Small intestine (tissue), 16 donors: ENCODE measurements at places on chromosomes 1 and 21.
A peak's percentile ranks its signal among the peaks of the same experiment; 100 is the strongest.

- H3K4me1 ChIP-seq: no peaks in the 10 kb centered on the region
- H3K27me3 ChIP-seq: no peaks in the 10 kb centered on the region
- DNase-seq: no peak
- H3K27ac ChIP-seq: no peak overlapping the region
- H3K36me3 ChIP-seq: peaks cover 2% of the 10 kb centered on the region
- no peak overlapping the region for H3K4me3 ChIP-seq
Measured at GRCh38 chr1:20948101-20948500, 161.0 kb upstream of the HP1BP3 start.

- H3K4me1 ChIP-seq: no peaks in the 10 kb centered on the region
- H3K4me3 ChIP-seq: no peak overlapping the region
- no peak overlapping the region for H3K27ac ChIP-seq
- DNase-seq: no peak
- H3K27me3 ChIP-seq: no peaks in the 10 kb centered on the region
- H3K36me3 ChIP-seq: no peaks in the 10 kb centered on the region
Measured at GRCh38 chr1:198275597-198275996, 118.8 kb downstream of the NEK7 start.

DNA sequence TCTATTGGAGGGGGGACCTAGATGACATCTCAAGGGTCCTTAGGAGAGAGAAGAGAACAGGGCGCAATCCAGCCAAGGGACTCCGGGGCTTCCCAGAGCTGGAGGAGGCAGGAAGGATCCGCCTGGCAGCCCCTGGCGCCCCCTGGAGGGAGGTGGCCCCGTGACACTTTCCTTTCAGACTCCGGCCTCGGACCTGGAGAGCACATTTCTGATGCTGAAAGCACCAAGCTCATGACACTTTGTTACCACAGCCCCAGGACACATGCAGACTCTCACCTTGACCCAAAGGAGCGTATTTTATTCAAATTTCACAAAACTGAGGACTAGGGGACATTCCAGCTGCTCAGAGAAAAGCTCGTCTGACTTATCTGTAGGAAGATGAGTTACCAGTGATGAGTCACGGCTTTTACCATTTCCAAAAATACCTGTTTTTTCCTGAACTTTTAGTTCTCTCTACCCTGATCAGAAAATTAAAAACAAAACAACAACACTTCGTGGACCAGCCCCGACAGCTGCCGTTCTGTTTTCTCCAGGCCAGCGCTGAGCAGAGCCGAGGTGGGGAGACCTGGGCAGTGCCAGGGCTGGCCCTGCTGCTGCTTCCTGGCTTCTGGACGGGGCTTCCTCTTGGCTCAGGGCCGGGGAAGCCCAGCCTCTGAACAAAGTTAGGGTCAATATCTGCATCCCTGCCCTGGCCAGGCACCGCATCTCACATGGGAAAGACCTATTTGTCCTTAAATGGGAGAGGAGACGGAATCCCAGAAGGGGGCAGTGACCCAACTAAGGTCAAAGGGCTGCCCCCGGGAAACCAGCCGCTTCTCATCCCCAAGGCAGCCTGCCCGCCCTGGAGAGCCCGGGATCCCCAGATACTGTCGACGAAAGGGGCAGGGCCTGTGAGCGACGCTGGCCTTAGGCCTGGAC, 21.6 kb upstream of the POFUT2 start:
- H3K27ac ChIP-seq: peak overlapping the region; percentile 87
- DNase-seq: peak; percentile 89
- H3K27me3 ChIP-seq: no peaks in the 10 kb centered on the region
- no peak overlapping the region for H3K4me3 ChIP-seq

DNA sequence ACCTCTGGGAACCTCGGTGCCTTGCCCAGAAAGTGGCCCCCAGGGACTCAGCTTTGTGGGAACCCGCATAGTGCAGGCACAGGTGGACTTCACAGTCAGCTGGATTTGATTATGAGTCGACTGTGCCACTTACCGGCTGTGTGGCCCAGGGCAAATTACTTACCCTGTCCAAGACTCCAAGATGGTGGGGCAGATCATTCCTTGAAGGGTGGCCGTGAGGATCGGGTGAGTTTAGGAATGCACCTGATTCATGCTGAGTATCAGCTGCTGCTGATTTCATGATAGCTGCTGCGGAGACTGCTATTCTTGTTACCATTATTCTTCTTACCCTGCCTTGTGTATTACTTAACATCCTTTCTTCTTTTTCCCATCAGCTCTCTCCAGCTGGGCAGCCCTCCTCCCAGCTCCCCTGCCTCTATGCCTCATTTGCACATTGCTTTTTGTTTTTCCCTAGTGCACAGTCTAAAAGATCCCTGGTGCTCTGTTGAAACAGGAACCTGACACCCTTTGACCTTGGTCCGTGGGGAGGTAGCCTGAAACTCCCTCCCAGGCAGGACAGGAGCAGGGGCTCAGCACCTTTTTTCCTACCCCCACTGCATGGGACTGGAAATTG, 40.5 kb upstream of the FHAD1 start:
- no peaks in the 10 kb centered on the region for H3K27me3 ChIP-seq
- H3K36me3 ChIP-seq: no peaks in the 10 kb centered on the region
- peaks cover 4% of the 10 kb centered on the region for H3K4me1 ChIP-seq
- no peak for DNase-seq
- no peak overlapping the region for H3K27ac ChIP-seq

GRCh38 chr1:156592910-156593660, 1.5 kb downstream of the NAXE start:
- no peak overlapping the region for H3K27ac ChIP-seq
- H3K27me3 ChIP-seq: no peaks in the 10 kb centered on the region
- H3K4me3 ChIP-seq: no peak overlapping the region
- H3K36me3 ChIP-seq: peaks cover 46% of the 10 kb centered on the region
- no peaks in the 10 kb centered on the region for H3K4me1 ChIP-seq

GRCh38 chr1:53122961-53123413, 19.5 kb downstream of the SLC1A7 start:
- no peak for DNase-seq
- no peaks in the 10 kb centered on the region for H3K36me3 ChIP-seq
- H3K27me3 ChIP-seq: no peaks in the 10 kb centered on the region
- H3K4me3 ChIP-seq: no peak overlapping the region
- peak overlapping the region; percentile 22 for H3K27ac ChIP-seq
- H3K4me1 ChIP-seq: no peaks in the 10 kb centered on the region

- H3K27me3 ChIP-seq: no peaks in the 10 kb centered on the region
- DNase-seq: no peak
- H3K36me3 ChIP-seq: peaks cover 33% of the 10 kb centered on the region
- H3K4me1 ChIP-seq: no peaks in the 10 kb centered on the region
- H3K4me3 ChIP-seq: no peak overlapping the region
Measured at GRCh38 chr1:204528677-204529076, 12.5 kb downstream of the MDM4 start.

DNA sequence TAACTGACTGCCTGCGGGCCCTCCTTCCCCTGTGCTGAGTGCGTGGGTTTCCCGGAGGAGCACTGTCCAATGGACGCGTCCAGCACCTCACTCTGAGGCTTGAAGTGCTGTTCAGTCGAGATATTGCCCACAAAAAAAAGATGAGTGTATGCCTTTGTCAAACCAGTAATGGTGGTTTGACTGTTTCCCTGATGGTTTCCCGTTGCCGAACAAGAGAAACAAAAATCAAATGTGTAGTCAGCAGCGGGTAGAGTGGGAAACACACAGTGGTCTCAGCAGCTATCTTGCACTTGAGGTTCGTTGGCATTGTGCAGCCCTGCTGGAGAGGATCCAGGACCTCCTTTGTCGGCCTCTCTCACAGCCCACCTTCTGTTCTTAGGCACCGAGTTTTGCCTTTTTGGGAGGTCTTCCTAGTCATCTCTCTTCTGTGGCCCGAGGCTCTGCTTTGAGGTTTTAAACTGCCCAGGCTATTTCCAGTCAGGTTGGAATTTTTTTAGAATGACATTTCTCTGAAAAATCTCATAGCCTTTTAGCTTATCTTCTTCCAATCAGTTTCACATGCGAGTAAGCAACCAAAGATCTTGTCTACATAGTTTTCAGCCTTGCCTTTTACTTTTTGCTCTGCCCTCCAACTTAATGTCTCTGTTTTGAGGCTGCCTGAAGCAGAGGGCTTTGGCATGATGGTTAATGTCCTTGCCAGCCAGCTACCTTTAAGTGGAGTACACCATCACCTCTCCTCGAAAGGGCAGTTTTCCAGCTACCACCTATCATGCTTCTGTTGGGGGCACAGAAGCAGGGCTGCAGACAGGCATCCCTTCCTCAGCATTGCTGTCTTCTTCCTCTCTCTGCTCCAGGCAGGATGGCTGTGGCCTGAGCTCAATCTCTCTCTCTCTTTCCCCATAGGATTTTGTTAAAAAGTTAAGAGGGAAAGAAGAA, 132.3 kb downstream of the URB2 start:
- no peak overlapping the region for H3K27ac ChIP-seq
- no peak overlapping the region for H3K4me3 ChIP-seq
- H3K27me3 ChIP-seq: no peaks in the 10 kb centered on the region
- H3K36me3 ChIP-seq: no peaks in the 10 kb centered on the region
- H3K4me1 ChIP-seq: no peaks in the 10 kb centered on the region

DNA sequence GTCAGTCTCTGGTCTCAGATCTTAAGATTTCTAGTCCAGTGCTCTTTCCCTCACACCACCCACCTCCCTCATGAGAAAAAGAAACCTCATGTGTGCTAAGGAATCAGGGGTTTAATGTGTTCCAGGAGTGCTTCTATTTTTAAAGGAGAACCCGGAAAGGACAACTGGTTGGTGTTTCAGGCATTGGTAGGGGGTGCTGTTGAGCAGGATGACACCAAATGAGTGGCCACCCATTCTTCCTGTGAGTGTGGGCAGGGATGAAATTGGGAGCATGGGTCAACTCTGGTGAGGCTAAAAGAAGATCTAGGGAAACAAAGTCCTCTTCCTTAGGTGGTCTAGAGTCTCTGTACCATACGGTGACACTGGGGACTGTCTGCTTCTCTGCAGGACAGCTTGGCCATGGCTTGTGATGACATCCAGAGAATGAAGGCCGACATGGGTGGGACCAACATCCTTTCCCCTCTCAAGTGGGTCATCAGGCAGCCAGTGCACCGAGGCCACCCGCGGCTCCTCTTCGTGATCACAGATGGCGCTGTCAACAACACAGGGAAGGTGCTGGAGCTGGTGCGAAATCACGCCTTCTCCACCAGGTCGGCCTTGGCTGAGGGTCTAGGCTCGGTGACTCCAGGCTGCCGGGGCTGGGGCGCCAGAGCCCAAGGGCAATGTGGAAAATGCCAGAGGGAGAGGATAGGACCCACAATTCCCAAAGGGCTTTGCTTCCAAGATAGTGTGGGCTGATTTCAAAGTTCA, 39.3 kb downstream of the VWA5B1 start:
- no peaks in the 10 kb centered on the region for H3K27me3 ChIP-seq
- H3K27ac ChIP-seq: no peak overlapping the region
- no peak overlapping the region for H3K4me3 ChIP-seq
- no peaks in the 10 kb centered on the region for H3K36me3 ChIP-seq

DNA sequence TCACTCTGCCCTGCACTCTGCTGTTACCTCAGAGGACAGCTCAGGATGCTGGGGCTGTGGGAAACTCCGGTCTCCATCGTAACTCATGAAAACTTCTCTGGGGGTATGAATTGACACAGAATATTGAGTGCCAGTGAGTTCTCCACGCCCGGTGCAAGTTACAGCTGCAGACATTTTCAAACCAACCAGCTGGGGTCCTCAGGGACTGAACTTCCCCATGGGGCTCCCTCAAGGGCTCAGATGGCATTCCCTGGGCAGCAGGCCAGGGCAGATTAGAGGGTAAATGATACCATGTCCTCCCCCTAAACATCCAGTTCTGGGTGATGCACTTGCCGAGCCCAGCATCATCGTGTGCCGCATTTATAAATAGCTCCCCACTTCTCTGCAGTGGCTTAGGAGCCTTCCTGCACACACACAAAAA, 27.8 kb upstream of the CCSAP start:
- no peaks in the 10 kb centered on the region for H3K4me1 ChIP-seq
- H3K27ac ChIP-seq: no peak overlapping the region
- H3K27me3 ChIP-seq: no peaks in the 10 kb centered on the region
- no peak overlapping the region for H3K4me3 ChIP-seq

GRCh38 chr1:151713044-151713443, 3.6 kb downstream of the CELF3 start:
- no peaks in the 10 kb centered on the region for H3K36me3 ChIP-seq
- H3K27ac ChIP-seq: no peak overlapping the region
- H3K4me1 ChIP-seq: peaks cover 7% of the 10 kb centered on the region
- DNase-seq: peak; percentile 96
- H3K27me3 ChIP-seq: no peaks in the 10 kb centered on the region

DNA sequence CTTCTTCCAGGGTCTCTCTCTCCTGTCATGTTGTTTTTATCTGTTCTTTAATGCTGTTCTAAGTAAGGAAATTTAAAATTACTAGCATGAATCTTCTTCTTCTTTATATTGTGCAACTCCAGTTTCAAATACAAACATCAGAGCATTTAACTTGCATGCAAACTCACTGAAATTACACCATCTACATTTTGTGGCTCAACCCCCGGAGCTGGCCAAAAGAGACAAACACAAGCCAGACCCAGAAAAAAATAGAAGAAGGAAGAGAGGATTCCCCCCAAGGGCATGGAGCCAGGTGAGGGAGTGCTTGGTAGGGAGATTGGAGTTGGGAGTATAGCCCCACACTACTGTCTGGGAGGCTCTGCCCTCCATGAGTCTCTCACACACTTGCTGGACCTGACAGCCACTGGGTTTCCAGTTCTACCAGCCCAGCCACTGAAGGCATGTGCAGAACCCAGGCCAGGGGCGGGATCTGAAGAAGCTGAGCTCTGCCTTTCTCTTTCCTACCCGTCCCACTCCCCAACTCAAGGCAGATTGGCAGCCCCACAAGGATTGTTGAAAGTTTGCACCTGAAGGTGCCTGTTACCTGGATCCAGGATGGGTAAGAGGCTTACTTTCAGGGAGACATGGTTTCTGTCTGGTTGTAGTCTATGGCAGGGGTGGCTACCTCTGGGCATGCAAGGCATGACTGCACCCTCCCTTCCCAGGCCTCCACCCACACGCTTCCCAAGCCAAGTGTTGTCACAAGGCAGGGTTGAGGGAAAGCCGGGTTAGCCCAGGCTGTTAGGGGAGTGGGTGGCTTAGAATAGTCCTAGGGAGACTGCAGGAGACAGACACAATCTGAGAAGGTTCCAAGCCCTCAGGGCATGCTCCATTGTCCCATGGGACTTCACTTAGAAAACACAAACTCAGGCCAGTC, 297.2 kb downstream of the TGFB2 start:
- H3K27me3 ChIP-seq: no peaks in the 10 kb centered on the region
- H3K36me3 ChIP-seq: no peaks in the 10 kb centered on the region
- H3K4me3 ChIP-seq: no peak overlapping the region
- no peaks in the 10 kb centered on the region for H3K4me1 ChIP-seq

DNA sequence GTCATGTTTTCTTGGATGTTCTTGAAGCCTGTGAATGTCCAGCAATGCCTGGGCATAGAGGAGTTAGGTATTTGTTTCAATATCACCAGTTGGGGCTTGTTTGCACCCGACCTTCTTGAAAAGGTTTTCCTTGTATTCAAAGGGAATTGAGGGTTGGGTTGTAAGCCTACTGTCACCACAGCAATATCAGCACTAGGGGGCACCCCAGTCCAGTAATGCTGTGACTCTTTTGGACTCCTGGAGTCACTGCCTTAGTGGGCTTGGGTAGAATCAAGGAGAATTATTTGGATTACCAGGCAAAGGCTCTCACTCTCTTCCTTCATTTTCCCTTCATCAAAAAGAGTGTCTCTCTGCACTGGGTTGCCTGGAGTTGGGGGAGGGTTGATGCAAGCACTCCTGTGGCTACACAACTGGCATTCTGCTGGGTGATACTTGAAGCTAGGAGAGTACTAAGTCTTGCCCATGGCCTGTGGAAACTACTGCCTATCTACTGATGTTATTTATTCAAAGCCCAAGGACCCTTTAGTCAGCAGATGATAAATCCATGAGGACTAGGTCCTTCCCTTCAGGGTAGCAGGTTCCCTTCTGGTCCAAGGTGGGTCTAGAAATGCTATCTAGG, 34.5 kb downstream of the OR10R2 start:
- no peak overlapping the region for H3K4me3 ChIP-seq
- H3K27me3 ChIP-seq: no peaks in the 10 kb centered on the region
- H3K36me3 ChIP-seq: no peaks in the 10 kb centered on the region
- H3K4me1 ChIP-seq: no peaks in the 10 kb centered on the region
- DNase-seq: peak; percentile 10
